Natural killer cell treated with Interleukin-12 subunit alpha and Interleukin-12 subunit beta and Interleukin-15 and Interleukin-18, amount 100 ng/mL, for 72 hours (primary cell): ENCODE measurements at places on chromosomes 3 and 15. TPM values are rescaled to one million over a fixed set of nuclear protein-coding genes. Genes with fewer than 3 reads are reported as not detected.

GRCh38 chr3:174035328-174035886, 637.9 kb downstream of the NLGN1 start:
- no peak for DNase-seq

The TIPARP gene
- 35.9 TPM for total RNA-seq

The CGGBP1 gene
- total RNA-seq, result 81.7 TPM

DNA sequence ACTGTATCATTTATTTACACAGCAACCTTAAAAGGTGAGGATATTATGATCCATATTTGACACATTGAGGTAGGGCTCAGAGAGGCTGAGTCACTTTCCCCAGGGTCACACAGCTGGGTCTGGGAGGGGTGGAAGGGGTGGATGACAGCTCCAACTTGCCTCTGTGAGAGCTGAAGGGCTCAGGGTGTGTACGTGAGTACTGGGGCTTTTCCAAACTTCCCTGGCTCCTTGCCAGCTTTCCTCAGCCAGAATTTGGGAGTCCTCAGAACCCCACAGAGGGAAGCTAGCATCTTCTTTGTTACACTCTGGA, 58.3 kb upstream of the SLC6A11 start:
- DNase-seq, result no peak

DNA sequence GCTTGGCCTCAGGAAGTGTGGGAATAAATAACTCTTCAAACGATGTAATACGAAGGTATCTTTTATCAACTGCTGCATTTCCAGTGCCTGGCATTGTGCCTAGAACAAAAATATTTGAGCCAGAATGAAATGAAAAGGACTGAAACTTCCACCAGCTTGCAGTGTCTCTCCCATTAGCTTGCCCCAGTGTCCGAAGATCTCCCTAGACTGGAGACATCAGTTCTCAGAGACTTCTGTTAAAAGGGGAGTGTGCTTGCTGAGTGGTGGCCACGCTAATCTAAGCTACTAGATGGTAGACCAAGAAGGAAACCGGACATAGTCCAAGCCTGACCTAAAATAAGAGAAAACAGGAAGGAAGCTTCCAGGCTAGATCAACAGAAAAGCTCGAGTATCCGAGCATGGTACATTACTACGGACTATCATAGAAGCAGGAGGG, 28.6 kb downstream of the KCNAB1 start:
- no peak for DNase-seq

The MYRIP gene
- total RNA-seq, result not detected

DNA sequence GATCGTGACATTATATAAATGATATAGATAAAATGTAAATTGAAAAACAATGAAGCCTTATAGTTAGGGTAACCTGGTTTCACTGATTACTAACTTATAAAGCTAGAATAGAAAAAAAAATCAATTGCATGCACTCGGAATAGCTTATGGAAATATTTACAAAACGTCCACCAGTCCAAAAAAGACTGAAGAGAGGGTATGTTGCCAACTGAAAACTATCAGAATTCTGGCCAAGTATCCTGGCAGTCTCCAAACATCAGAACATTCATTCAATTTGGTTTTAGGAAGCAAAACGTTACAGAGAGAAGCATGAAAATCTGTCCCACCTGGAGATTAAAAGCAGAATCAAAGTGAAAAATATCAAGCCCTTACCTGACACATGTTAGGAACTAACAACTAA, 892.4 kb downstream of the ROBO1 start:
- no peak for DNase-seq

The CLDN16 gene
- not detected for total RNA-seq
